ENCODE measurements at places on chromosomes 1 and 21. TPM values are rescaled to one million over a fixed set of nuclear protein-coding genes. Genes with fewer than 3 reads are reported as not detected.

The G0S2 gene
- total RNA-seq, result 0.70 TPM

DNA sequence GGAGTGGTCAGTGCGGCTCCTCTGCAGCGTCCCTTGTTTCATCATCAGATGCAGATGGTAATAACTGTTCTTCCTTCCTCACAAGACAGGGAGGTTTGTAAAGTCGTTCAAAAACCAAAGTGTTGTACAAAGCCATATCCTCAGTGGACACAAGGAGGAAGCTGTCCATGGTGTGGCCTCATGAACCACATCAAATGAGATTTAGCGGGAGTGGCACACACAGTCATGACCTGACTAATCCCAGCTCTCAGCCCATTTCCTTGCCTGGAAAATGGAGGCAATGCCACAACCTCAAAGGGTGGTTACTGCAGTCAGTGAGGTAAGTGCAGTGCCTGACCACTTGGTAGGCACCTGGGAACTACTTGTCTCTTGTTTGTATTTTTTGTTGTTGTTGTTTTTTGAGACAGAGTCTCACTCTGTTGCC lies 13.4 kb downstream of the ENTREP3 start:
- H3K4me3 ChIP-seq, result peak overlapping the region; percentile 46
- H3K27ac ChIP-seq, result peak overlapping the region; percentile 86

The NEGR1 gene
- not detected for total RNA-seq

GRCh38 chr1:24857507-24858133 lies 72.5 kb downstream of the RUNX3 start:
- H3K27ac ChIP-seq, result no peak overlapping the region
- no peak overlapping the region for H3K4me3 ChIP-seq
- no peaks in the 10 kb centered on the region for H3K36me3 ChIP-seq
- H3K4me1 ChIP-seq, result peaks cover 13% of the 10 kb centered on the region
- DNase-seq, result no peak
- peaks cover 39% of the 10 kb centered on the region for H3K27me3 ChIP-seq

- H3K36me3 ChIP-seq, result no peaks in the 10 kb centered on the region
- H3K4me3 ChIP-seq, result no peak overlapping the region
- no peak for DNase-seq
- peaks cover 7% of the 10 kb centered on the region for H3K27me3 ChIP-seq
- no peaks in the 10 kb centered on the region for H3K4me1 ChIP-seq
Observed at GRCh38 chr1:192627901-192628300, 8.0 kb upstream of the RGS13 start.

- no peaks in the 10 kb centered on the region for H3K4me1 ChIP-seq
- no peaks in the 10 kb centered on the region for H3K27me3 ChIP-seq
- H3K27ac ChIP-seq, result no peak overlapping the region
- H3K36me3 ChIP-seq, result no peaks in the 10 kb centered on the region
Observed at GRCh38 chr1:190172651-190173430, 304.8 kb downstream of the BRINP3 start.

DNA sequence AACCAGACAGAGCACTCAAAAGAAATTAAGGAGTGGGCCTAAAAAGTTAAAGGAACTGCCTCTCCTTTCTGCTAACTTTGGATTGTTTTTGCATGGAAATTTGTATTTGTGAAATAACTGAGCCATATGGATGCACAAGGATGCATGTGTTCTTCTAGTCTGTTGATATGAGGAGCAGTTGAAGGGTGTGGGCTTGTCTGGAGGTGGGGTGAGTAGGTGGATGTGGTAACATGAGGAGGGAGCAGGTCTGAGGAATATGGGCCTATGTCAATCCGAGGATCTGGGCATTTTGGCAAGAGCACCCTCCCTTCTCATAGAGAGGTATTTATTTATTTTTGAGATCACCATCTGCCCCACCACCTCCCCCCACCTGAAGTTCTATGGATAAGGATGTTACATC lies 13.4 kb downstream of the CACNA1E start:
- no peak for DNase-seq
- no peaks in the 10 kb centered on the region for H3K4me1 ChIP-seq
- no peaks in the 10 kb centered on the region for H3K36me3 ChIP-seq
- no peak overlapping the region for H3K27ac ChIP-seq
- H3K4me3 ChIP-seq, result no peak overlapping the region

The SLC25A24 gene
- total RNA-seq, result 25.7 TPM
